ENCODE measurements at places on chromosomes 1 and 21. TPM values are rescaled to one million over a fixed set of nuclear protein-coding genes. Genes with fewer than 3 reads are reported as not detected.

Gene DISC1
- 3.3 TPM for total RNA-seq

Gene OR2T2
- not detected for total RNA-seq

Gene GJB3
- total RNA-seq = 0.22 TPM

Gene NLRP3
- 0.44 TPM for total RNA-seq

DNA sequence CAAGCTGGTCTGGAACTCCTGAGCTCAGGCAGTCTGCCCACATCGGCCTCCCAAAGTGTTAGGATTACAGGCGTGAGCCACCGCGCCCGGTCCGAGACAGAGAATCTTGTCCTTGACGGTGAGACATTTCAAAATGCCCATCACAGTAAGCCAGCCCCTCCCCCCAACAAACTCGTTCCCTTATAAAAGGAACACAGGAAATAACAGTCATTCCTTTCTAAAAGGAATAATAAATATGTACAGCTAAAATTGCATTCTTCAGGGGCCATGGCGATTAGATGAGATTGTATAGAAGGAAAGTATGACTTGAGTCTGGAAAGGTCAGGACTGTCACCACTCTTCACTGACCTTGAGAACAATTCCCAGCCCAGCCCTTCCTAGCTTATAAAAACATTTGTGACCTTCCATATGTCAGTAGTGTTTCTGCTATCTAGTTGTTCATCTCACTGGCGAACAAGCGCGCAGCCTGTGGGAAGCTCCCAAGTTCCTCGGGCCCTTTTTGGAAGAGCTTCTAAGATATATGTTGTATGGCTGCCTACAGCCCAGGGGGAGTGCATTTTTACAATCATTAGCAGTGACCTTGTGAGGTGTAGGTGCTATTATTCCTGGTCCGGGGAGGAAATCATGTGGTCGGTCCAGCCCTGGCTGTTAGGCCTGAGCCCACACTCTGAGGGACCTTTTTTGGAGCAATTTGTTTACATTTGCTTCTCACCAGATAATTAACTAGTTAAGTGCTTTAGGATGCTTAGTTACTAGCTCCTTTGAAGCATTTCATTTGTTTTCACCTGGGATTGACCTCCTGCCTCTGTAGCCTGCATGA, 8.7 kb downstream of the SZRD1 start:
- no peaks in the 10 kb centered on the region for H3K27me3 ChIP-seq
- peaks cover 48% of the 10 kb centered on the region for H3K4me1 ChIP-seq
- no peak overlapping the region for H3K4me3 ChIP-seq
- H3K36me3 ChIP-seq = no peaks in the 10 kb centered on the region
- H3K27ac ChIP-seq = peak overlapping the region; percentile 0

Data from right lobe of liver (tissue), 6 donors.